ENCODE measurements at places on chromosomes 11 and 22.

DNA sequence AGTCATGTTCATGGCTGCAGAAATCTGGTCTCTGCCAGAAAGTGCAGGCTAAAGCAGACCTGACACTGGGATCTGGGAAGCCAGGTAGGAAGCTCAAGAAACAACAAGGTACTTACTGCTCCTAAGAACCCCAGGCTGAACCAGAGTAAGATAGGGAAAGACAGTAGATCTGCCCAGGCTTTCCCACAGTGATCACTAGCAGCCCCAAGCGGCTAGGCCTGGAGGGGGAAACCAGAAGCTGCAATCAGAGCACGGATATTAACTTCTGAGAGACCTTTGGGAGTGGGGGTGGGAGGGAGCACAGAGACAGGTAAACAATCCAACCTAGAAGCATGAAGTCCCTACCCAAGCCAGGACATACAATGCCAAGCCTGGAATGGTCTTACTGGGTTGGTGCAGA, 135.2 kb upstream of the C11orf58 start:
- no peak overlapping the region for H3K4me3 ChIP-seq
- DNase-seq: peak; percentile 49
- peak overlapping the region; percentile 82 for H3K27ac ChIP-seq
- H3K36me3 ChIP-seq: no peaks in the 10 kb centered on the region
- no peaks in the 10 kb centered on the region for H3K27me3 ChIP-seq

DNA sequence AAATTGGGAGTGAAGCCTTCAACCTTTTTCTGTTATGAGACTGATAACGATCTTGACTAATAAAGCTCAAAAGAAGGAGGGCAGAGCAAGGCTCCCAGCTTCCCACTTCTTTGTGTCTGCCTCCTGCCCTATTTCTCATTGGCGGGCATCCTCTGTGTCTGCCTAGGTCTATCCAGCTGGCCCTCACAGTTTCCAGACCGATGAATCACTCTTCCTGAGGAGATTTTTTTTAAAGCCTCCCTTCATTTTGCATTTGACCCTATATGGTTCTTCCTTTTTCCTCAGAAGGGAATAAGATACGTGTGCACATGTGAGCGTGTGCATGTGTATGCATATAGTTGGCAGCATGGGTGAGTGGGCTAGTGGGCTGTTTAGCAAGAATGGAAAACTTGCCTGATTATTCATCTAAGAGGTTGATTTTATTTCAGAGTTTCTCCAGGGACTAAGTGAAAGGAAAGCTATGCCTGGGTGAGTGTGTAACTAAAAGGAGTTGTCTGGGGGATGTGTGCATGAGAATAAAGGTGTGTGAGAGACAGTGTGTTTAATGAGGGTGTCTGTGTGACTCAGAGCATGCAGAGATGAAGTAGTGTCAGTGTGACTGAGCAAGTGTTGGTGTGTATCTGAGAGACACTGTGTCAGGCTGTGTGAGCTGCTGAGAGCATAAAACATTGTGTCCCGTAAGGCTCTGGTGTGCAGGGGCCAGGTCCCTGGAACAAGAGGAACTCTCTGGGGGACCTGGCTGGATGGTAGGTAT, 12.2 kb downstream of the PHLDB1 start:
- peak; percentile 55 for DNase-seq
- peak overlapping the region; percentile 81 for H3K27ac ChIP-seq
- H3K36me3 ChIP-seq: peaks cover 3% of the 10 kb centered on the region

GRCh38 chr11:57647372-57647771, 2.3 kb downstream of the YPEL4 start:
- H3K27me3 ChIP-seq: peaks cover 7% of the 10 kb centered on the region
- H3K36me3 ChIP-seq: no peaks in the 10 kb centered on the region
- peak; percentile 37 for DNase-seq
- H3K27ac ChIP-seq: no peak overlapping the region

- no peaks in the 10 kb centered on the region for H3K36me3 ChIP-seq
- no peak overlapping the region for H3K4me3 ChIP-seq
- H3K27ac ChIP-seq: no peak overlapping the region
- no peak for DNase-seq
These were observed 13.6 kb upstream of the NUP160 start for GRCh38 chr11:47861728-47862127.

DNA sequence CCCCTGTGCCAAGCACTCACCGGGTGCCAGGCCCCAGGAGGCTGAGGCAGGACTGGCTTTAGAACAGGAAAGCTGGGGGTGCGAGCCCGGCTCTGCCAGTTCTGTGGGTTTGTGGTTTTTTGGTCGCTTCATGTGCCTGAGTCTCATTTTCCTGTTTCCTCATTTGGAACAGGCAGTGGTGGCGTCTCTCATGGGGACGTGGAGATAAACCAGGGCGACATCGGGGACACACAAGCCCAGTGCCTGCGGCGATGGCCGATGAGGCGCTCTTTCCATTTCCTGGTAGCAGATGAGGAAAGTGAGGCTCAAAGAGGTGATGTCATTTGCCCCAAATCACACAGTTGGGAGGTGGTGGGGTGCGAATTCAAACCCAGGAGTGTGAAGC, 20.8 kb upstream of the CHKA start:
- H3K27me3 ChIP-seq: no peaks in the 10 kb centered on the region
- no peak overlapping the region for H3K4me3 ChIP-seq
- H3K4me1 ChIP-seq: peaks cover 8% of the 10 kb centered on the region
- no peaks in the 10 kb centered on the region for H3K36me3 ChIP-seq
